ENCODE measurements at places on chromosomes 1 and 21. TPM values are rescaled to one million over a fixed set of nuclear protein-coding genes. Genes with fewer than 3 reads are reported as not detected.

AMY1B gene
- total RNA-seq, result not detected

B3GALT2 gene
- 26.4 TPM for total RNA-seq

SMCP gene
- total RNA-seq, result not detected

NMNAT2 gene
- 23.3 TPM for total RNA-seq

L1TD1 gene
- 0.34 TPM for total RNA-seq

SPTA1 gene
- total RNA-seq, result 0.15 TPM

MYCL gene
- 0.76 TPM for total RNA-seq

AMY1C gene
- total RNA-seq, result not detected

UBE2U gene
- not detected for total RNA-seq

PRAMEF27 gene
- total RNA-seq, result not detected

FLG2 gene
- total RNA-seq, result not detected

FAM110D gene
- 5.2 TPM for total RNA-seq

CFAP57 gene
- not detected for total RNA-seq

RGS4 gene
- total RNA-seq, result 2.0 TPM

GPR25 gene
- not detected for total RNA-seq

DRAXIN gene
- total RNA-seq, result not detected

C1QB gene
- 133 TPM for total RNA-seq

NR5A2 gene
- 2.1 TPM for total RNA-seq

KIAA0040 gene
- total RNA-seq, result 28.5 TPM

TNFAIP8L2 gene
- 2.1 TPM for total RNA-seq
